Small intestine (tissue), 16 donors: ENCODE measurements at places on chromosomes 3 and 15.

GRCh38 chr3:135136361-135137100 is 341.5 kb downstream of the EPHB1 start:
- no peaks in the 10 kb centered on the region for H3K27me3 ChIP-seq
- H3K27ac ChIP-seq: no peak overlapping the region
- DNase-seq: no peak
- no peaks in the 10 kb centered on the region for H3K36me3 ChIP-seq

DNA sequence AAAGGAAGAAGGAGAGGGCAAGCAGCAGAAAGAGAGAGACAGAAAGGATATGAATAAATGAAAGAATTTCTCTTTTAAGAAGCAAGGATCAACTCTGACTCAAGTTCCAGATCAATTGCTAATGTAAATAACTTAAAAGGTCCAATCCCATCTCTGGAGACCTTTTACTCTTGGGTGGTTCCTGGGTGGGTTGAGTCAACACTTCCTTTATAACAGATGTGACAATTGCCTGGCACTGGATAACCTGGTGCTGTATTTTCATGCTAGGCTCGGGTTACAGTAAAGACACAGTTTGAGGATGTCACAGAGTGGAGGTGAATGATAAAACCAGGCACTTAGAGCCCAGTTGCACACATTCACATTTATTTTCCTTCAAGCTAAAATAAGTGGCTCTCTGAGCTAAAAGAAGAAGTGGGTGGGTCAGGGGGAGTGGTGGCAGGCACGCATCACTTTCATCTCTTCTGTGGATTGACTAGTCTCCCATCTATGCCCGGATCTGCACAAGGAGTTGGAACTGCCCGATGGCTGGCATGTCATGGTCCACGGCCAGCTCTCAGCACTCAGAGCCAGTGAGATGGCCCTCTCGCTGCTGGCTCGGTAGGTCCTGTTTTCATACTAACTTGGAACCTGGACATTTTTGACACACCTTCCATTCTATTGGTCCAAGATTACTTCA is 465.8 kb downstream of the FOXP1 start:
- DNase-seq: peak; percentile 33
- H3K27ac ChIP-seq: no peak overlapping the region
- H3K4me3 ChIP-seq: no peak overlapping the region
- peaks cover 4% of the 10 kb centered on the region for H3K4me1 ChIP-seq
- peaks cover 2% of the 10 kb centered on the region for H3K36me3 ChIP-seq

GRCh38 chr15:60392601-60392985 is 5.2 kb downstream of the ANXA2 start:
- no peaks in the 10 kb centered on the region for H3K27me3 ChIP-seq
- DNase-seq: peak; percentile 77
- H3K27ac ChIP-seq: peak overlapping the region; percentile 97
- H3K36me3 ChIP-seq: peaks cover 3% of the 10 kb centered on the region

GRCh38 chr3:4950351-4950784 is 28.9 kb upstream of the BHLHE40 start:
- H3K27me3 ChIP-seq: no peaks in the 10 kb centered on the region
- H3K27ac ChIP-seq: no peak overlapping the region
- no peaks in the 10 kb centered on the region for H3K4me1 ChIP-seq

DNA sequence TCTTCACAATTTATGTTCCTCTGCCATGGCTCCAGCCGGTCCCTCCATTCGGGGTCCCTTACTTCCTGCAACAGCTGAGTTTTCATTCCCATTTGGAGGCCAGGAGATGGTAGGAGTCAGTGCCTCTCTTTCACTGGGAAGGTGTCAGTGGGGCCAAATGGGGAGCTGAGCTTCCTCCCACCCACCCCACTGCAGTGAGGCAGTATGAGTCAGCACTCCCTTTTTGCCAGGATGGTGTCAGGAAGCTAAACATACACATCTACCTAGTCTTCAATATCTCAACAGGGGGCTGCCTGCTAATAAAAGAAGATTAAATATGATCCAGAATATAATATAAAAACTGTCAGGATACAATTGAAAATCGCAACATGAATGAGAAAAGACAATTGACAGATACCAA is 12.7 kb upstream of the ACTC1 start:
- H3K27me3 ChIP-seq: no peaks in the 10 kb centered on the region
- H3K27ac ChIP-seq: no peak overlapping the region
- H3K4me3 ChIP-seq: no peak overlapping the region
- no peak for DNase-seq
- no peaks in the 10 kb centered on the region for H3K36me3 ChIP-seq
- H3K4me1 ChIP-seq: no peaks in the 10 kb centered on the region

- H3K27ac ChIP-seq: no peak overlapping the region
- DNase-seq: no peak
- H3K27me3 ChIP-seq: no peaks in the 10 kb centered on the region
- H3K36me3 ChIP-seq: no peaks in the 10 kb centered on the region
- H3K4me3 ChIP-seq: no peak overlapping the region
These were observed 181.7 kb downstream of the BBX start for GRCh38 chr3:107704477-107704876.

DNA sequence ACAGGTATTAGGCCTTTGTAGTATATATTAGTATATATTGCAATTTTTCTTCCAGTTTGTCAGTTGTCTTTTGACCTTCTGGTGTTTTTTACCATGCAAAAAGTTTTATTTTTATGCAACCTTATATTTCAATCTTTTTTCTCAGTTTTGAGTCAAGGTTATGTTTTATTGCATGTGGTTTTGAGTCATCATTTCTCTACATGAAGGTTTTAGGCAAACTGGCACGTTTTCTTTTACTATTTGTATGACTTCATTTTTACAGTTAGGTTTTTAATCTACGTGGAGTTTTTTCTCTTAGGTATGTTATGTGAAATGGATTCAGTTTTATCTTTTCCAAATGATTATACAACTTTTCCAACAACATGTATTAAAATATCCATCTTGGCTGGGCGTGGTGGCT is 36.8 kb upstream of the TCAIM start:
- H3K4me3 ChIP-seq: no peak overlapping the region
- no peak for DNase-seq
- no peaks in the 10 kb centered on the region for H3K4me1 ChIP-seq
- H3K27ac ChIP-seq: no peak overlapping the region
- no peaks in the 10 kb centered on the region for H3K36me3 ChIP-seq
- peaks cover 3% of the 10 kb centered on the region for H3K27me3 ChIP-seq

GRCh38 chr3:78410077-78410476 is 1357.7 kb downstream of the ROBO1 start:
- H3K27ac ChIP-seq: no peak overlapping the region
- no peaks in the 10 kb centered on the region for H3K27me3 ChIP-seq
- H3K4me1 ChIP-seq: no peaks in the 10 kb centered on the region
- no peaks in the 10 kb centered on the region for H3K36me3 ChIP-seq
- DNase-seq: no peak
- no peak overlapping the region for H3K4me3 ChIP-seq
